ENCODE measurements at places on chromosomes 7 and 10. TPM values are rescaled to one million over a fixed set of nuclear protein-coding genes. Genes with fewer than 3 reads are reported as not detected.

DNA sequence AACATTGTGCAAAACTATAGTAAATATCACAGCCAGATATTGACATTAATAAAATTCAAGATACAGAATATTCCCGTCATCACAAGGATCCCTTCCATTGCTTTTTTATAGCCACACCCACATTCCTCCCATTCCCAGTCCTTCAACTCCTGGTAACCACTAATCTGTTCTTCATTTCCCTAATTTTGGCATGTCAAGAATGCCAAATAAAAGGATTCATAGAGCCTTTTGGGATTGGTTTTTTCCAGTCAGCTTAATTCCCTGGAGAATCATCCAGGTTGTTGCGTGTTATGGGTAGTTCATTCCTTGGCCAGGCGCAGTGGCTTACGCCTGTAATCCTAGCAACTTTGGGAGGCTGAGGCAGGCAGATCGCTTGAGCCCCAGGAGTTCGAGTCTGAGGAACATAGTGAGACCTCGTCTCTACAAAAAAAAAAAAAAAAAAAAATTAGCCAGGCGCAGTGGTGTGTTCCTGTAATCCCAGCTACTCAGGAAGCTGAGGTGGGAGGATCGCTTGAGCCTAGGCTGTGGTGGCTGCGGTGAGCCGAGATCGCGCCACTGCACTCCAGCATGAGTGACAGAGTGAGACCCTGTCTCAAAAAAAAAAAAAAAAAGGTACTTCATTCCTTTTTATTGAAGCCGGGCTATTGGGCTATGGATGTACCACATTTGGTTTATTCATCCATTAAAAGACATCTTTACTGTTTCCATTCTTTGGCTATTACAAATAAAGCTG is 2.7 kb downstream of the OGDH start:
- peaks cover 29% of the 10 kb centered on the region for H3K36me3 ChIP-seq
- H3K27ac ChIP-seq: peak overlapping the region; percentile 30
- no peak for ATAC-seq
- H3K4me3 ChIP-seq: peak overlapping the region; percentile 90

- peak overlapping the region; percentile 94 for H3K27ac ChIP-seq
- H3K4me1 ChIP-seq: peaks cover 60% of the 10 kb centered on the region
- peak; percentile 80 for ATAC-seq
- H3K4me3 ChIP-seq: peak overlapping the region; percentile 82
Observed at GRCh38 chr10:14571866-14572507, 202.7 kb downstream of the FAM107B start.

DNA sequence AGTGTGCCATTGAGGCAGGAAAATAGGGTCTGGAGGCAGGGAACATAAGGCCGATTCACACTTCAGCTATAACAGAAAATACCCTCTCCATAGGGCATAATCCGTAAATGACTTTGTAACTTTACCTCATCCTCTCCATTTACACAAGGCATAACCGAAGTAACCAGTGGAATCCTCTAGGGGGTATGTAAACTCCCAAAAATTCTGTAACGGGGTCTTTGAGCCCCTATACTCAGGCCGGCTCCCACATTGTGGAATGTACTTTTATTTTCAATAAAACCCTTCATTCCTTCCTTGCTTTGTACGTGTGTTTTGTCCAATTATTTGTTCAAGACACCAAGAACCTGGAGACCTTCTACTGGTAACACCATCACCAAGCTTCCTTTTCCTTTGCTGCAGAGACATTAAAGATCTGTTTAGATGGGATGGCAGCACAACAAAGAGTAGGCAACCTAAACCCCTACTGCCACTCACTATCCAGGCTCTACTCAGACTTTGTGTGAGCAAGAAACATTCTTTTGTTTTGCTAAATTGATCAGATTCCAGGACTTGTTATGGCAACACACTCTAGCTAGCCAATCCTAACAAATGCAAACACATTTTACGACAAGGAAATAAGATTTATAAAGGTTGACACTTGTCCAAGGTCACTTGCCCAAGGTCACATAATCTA is 99.3 kb downstream of the DGKI start:
- H3K36me3 ChIP-seq: no peaks in the 10 kb centered on the region
- no peak overlapping the region for H3K27ac ChIP-seq
- no peaks in the 10 kb centered on the region for H3K4me1 ChIP-seq
- no peak for ATAC-seq

DNA sequence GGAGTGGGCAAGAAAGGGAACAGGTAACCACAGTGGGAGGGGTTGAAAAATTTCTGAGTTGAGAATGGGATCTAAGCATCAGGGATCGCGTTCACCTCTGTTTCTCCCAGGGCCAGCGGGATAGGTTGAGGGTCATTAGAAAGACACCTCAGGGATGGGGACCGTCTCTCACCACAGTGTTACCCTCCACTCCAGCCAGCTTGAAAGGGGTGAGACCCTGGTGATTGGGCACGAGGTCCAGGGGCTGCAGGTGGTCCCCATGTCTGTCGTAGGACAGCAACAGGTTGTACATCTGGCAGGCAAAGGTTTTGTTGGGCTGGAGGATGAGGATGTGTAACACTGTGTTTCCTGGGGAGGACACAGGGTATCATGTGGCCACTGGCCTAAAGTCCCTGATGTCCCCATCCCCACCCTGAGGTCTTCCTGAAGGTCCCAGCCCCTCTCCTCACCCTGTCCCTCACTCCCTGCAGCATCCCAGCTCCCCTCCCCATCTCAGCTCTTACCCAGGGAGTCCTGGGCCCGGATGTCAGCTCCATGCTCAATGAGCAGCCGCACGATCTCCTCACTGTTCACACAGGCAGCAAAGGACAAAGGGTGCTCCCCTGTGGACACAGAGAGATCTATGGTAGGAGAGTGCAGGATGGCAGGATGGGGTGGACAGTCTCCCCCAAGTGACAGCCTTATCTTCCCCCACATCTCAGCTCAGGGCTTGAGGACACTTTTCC is 9.1 kb downstream of the TRPV6 start:
- no peak overlapping the region for H3K27ac ChIP-seq
- H3K36me3 ChIP-seq: no peaks in the 10 kb centered on the region
- no peak overlapping the region for H3K4me3 ChIP-seq
- ATAC-seq: no peak
- no peaks in the 10 kb centered on the region for H3K27me3 ChIP-seq
- no peaks in the 10 kb centered on the region for H3K4me1 ChIP-seq

GRCh38 chr10:24822590-24822989 is 98.9 kb upstream of the ARHGAP21 start:
- peak overlapping the region; percentile 73 for H3K27ac ChIP-seq
- H3K36me3 ChIP-seq: no peaks in the 10 kb centered on the region
- peak overlapping the region; percentile 27 for H3K4me3 ChIP-seq
- peak; percentile 74 for ATAC-seq
- H3K4me1 ChIP-seq: peaks cover 29% of the 10 kb centered on the region

Gene ZRANB1
- 8.7 TPM for total RNA-seq

Gene PTF1A
- not detected for total RNA-seq

Measured in activated T-helper 17 cell treated with anti-CD3 and anti-CD28 coated beads, Interleukin-2, amount 50 U/mL, for 72 hours (primary cell).